Melanocyte of skin (primary cell): ENCODE measurements at places on chromosomes 5 and 9. TPM values are rescaled to one million over a fixed set of nuclear protein-coding genes. Genes with fewer than 3 reads are reported as not detected.

Gene LHX3
- not detected in 2 replicates for total RNA-seq

Gene ENDOG
- total RNA-seq = 22.4 and 25.6 TPM in 2 replicates

Gene SLC44A1
- 30.9 and 31.0 TPM in 2 replicates for total RNA-seq

Gene RASEF
- 3.3 and 6.8 TPM in 2 replicates for total RNA-seq

Gene LTC4S
- total RNA-seq = not detected in 2 replicates

Gene PCDHGA10
- 4.5 and 11.3 TPM in 2 replicates for total RNA-seq

Gene LURAP1L
- total RNA-seq = 1.5 and 5.9 TPM in 2 replicates

Gene ITK
- 1.3 and 2.6 TPM in 2 replicates for total RNA-seq

Gene ZNF454
- 0.33 TPM in 1 of 2 replicates, not detected in the other for total RNA-seq

Gene PPP3R2
- total RNA-seq = not detected in 2 replicates

Gene SERF1A
- 5.1 and 10.0 TPM in 2 replicates for total RNA-seq

Gene SHROOM1
- 4.1 and 8.0 TPM in 2 replicates for total RNA-seq

Gene PCDHB15
- total RNA-seq = not detected in 2 replicates

Gene PTGR1
- 50.2 and 52.0 TPM in 2 replicates for total RNA-seq

Gene GADD45G
- 0.36 TPM in 1 of 2 replicates, not detected in the other for total RNA-seq

Gene IFNA13
- not detected in 2 replicates for total RNA-seq

Gene MYO10
- 69.9 and 162 TPM in 2 replicates for total RNA-seq

Gene CDC42SE2
- total RNA-seq = 32.4 and 33.3 TPM in 2 replicates

Gene REEP2
- total RNA-seq = 9.6 and 11.3 TPM in 2 replicates

Gene PCAT7
- total RNA-seq = under 0.01 TPM in 1 of 2 replicates, not detected in the other

Gene HRH2
- total RNA-seq = 0.73 TPM in 1 of 2 replicates, not detected in the other

Gene SLC9A3
- 1.00 and 1.9 TPM in 2 replicates for total RNA-seq

Gene MOB3B
- 8.4 and 8.6 TPM in 2 replicates for total RNA-seq

Gene FGF1
- total RNA-seq = 0.34 and 5.8 TPM in 2 replicates

Gene HACD4
- 3.4 and 7.3 TPM in 2 replicates for total RNA-seq

Gene ESM1
- not detected in 2 replicates for total RNA-seq

Gene MYOZ3
- 0.34 and 0.36 TPM in 2 replicates for total RNA-seq

Gene CYSRT1
- total RNA-seq = 0.69 and 0.73 TPM in 2 replicates

Gene DBH
- total RNA-seq = not detected in 2 replicates

Gene C5orf52
- not detected in 2 replicates for total RNA-seq

Gene SPATA31C1
- total RNA-seq = not detected in 2 replicates

Gene ADAMTS16
- under 0.01 TPM in 2 replicates for total RNA-seq

Gene QRFP
- total RNA-seq = not detected in 2 replicates

Gene ARL15
- 18.6 and 34.5 TPM in 2 replicates for total RNA-seq

Gene PCA3
- under 0.01 and 0.34 TPM in 2 replicates for total RNA-seq

Gene SLC22A4
- total RNA-seq = 0.67 and 1.5 TPM in 2 replicates

Gene TOR2A
- 6.5 and 9.5 TPM in 2 replicates for total RNA-seq

Gene PDGFRB
- total RNA-seq = 0.34 and 10.5 TPM in 2 replicates

Gene PRR16
- total RNA-seq = 1.1 TPM in 1 of 2 replicates, not detected in the other

Gene STXBP1
- total RNA-seq = 50.5 and 71.6 TPM in 2 replicates

Gene DEPDC1B
- total RNA-seq = 18.3 and 18.8 TPM in 2 replicates

Gene MEF2C
- total RNA-seq = 14.5 and 16.0 TPM in 2 replicates

Gene NEUROG1
- not detected in 2 replicates for total RNA-seq
